Karpas-422 (cell line): ENCODE measurements at places on chromosomes 1 and 21. TPM values are rescaled to one million over a fixed set of nuclear protein-coding genes. Genes with fewer than 3 reads are reported as not detected.

DNA sequence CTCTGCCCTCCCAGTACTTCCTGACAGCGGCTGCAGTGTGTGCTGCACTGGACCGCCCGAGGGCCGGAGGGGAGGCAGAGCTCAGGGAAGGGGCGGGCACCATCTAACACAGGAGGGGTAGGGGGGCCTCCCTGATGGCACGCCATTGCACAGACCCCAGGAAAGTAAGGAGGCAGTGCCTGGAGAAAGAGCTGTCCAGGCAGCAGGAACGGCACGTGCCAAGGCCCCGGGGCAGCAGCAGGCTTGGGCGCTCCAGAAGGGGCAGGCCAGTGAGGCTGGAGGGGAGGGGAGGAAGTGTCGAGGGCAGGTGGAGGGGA is 110.7 kb downstream of the CRYAA start:
- H3K36me3 ChIP-seq = no peaks in the 10 kb centered on the region
- no peaks in the 10 kb centered on the region for H3K27me3 ChIP-seq
- H3K27ac ChIP-seq = no peak overlapping the region

Gene KIAA0040
- total RNA-seq = 48.5 and 86.6 TPM in 2 replicates

GRCh38 chr1:230292689-230293389 is 133.3 kb downstream of the PGBD5 start:
- no peaks in the 10 kb centered on the region for H3K27me3 ChIP-seq
- no peaks in the 10 kb centered on the region for H3K36me3 ChIP-seq
- no peaks in the 10 kb centered on the region for H3K4me1 ChIP-seq
- no peak for DNase-seq
- no peak overlapping the region for H3K4me3 ChIP-seq
- no peak overlapping the region for H3K27ac ChIP-seq

- H3K4me3 ChIP-seq = no peak overlapping the region
- DNase-seq = no peak
- H3K27ac ChIP-seq = no peak overlapping the region
Measured at GRCh38 chr1:232149287-232150201, 480.4 kb downstream of the SIPA1L2 start.

Gene SLFNL1
- total RNA-seq = 0.89 and 1.5 TPM in 2 replicates

Gene OSCP1
- 11.8 and 15.0 TPM in 2 replicates for total RNA-seq

- H3K4me1 ChIP-seq = no peaks in the 10 kb centered on the region
- no peak overlapping the region for H3K27ac ChIP-seq
- H3K27me3 ChIP-seq = no peaks in the 10 kb centered on the region
- DNase-seq = no peak
Measured at GRCh38 chr1:106926803-106927582, 129.5 kb upstream of the PRMT6 start.
